ENCODE measurements at places on chromosomes 6 and 20.

DNA sequence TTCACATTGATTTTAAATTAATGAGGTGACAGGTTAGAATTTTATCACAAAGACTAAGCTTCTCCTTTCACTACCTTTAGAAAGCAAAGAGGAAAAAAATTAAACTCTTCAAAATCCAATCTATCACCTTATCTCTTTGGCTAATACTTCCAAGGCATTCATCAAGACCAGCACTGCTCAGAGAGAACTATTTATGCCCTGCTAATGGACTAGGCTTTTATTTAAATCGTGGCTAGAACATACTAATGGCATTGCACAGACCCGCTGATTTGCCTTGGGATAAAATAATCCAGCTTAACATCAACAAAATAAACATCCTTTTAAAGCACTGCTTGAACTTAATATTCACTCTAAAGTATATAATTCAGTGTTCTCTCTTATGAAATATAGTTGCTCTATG, 880.4 kb downstream of the HACE1 start:
- no peak for DNase-seq

DNA sequence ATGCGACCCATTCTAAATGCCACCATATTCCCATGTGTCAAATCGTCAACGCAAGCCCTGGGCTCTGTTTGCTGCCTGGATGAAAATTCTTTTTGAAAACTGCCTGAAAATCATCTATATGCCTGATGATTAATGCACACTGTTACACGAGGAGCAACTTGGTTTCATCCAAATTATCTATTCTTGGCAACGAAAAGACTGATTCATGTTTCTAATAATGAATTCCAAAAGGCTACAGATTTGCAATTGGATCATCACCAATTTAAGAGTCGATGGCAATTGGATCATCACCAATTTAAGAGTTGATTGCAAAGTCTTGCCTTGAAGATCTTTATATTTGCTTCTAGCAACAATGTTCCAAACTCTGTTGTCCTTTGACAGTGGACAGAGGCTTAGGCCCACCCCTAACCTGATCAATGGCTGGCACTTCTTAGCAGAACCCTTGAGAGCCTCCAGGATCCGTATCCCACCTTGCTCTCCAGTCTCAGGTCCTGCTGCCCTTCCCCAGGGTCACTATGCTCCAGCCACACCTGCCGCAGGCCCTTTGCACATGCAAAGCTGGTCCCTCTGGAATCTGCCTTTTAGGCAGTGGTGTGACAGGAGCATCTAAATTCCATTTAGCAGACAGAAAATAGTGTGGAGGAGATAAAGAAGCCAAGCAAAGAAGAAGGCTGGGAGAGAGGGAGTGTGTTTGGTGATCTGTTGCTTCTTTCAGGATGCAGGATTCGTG, 460.9 kb upstream of the SULF2 start:
- no peak for DNase-seq

- DNase-seq: no peak
Measured at GRCh38 chr20:56222201-56222600, 26.3 kb upstream of the MC3R start.

DNA sequence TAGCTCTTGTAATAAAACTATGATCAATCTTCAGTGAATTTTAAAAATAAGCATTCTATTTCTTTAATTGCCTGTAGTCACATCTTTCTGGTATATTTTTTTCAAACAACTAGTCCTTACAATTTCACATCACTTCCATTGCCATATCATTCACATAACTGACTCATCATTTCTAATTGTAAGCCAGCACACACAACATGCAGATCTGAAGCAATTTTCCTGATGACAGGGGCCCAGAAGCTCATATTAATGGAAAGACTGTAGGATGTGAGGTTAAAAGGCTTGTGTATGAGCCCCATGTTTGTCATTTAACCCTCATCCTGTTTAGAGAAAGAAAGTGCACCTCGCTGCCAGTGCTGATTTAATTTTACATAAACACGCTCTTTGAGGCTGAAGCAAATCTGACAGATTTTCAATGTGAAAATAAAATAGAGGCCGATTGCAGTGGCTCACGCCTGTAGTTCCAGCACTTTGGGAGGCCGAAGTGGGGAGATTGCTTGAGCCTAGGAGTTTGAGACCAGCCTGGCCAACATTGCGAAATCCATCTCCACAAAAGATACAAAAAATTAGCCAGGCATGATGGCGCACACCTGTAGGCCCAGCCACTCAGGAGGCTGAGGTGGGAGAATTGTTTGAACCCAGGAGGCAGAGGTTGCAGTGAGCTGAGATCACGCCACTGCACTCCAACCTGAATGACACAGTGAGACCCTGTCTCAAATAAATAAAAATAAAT, 40.1 kb upstream of the LTV1 start:
- no peak for DNase-seq

DNA sequence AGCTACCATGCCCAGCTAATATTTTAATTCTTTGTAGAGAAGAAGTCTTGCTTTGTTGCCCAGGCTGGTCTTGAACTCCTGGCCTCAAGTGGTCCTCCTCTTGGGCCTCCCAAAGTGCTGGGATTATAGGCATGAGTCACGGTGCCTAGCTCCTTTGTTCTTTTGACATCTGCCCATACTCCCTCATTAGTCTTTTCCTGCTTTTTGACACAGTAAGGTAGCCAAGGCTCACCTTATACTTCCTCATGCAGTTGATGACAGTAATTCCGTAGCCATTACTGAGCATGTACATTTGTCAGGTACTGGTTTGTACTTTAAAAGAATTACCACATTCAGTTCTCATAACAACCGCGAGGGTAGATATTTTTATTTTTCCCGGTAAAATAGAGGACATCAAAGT, 76.7 kb downstream of the CDYL start:
- DNase-seq: no peak

GRCh38 chr20:62819494-62820174, 2.8 kb downstream of the COL9A3 start:
- DNase-seq: no peak

DNA sequence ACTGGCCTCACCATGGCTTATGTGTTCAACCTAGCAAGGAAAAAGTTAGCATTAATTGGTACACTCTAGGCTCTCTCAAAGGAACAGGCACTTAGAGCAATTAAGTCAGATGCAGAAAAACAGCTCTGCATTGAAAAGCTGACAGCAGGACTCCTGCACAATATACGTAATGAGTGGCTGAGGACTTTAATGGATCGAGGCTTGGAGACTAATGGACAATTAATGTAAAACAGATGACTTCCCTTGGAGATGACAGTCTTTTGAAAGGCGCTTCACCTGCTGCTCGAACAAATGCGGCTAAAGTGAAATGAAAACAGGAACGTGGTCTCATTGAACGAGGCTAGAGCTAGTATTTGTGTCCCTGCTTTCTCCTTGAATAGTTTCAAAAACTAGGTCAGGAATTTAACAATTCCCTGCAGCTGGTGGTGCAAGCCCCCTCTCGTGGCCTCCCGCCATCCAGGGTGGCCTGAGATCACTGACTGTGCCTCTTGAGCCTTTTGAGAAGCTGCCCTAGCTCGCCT, 137.1 kb downstream of the ELOVL4 start:
- DNase-seq: no peak

GRCh38 chr20:43996240-43996930, 81.7 kb downstream of the TOX2 start:
- no peak for DNase-seq

- DNase-seq: no peak
Measured at GRCh38 chr6:46876126-46876525, 45.6 kb downstream of the ADGRF5 start.

DNA sequence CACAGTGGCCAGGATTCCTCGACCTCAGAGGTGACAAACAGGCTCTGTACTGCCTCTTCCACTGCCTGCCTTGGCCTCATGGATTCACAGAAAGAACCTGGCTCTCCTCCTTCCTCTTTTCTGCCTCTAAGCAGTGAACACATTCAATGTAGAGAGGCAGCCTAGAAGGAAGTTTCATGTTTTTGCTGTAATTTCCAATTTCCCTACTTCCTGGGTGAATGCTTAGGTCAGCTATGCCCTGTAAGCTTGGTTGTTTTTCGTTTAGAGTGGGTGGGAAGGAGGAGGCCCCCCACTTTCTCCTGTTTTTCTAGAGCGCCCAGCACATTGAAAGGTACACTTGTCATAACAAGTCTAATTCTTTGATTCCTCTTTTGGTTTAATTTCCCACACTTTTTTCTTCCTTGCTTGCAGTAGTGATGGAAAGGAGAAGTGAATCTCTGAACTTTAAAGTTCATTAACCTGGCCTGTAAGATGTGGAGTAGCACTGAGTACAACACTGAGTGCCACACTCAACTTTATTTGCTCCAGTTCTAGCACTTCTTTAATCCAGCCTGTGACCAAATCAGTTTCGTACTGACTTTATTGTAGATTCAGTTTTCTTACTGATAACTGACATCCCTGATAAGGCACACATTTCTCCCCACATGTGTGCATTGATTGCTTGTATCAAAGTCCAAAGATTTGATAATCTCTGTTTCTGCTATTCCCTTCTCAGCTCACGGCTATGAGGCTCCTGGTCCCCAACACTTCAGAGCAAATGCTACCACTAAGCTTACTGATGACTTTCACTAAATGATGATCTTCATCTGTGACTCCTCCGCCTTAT, 100.0 kb upstream of the MAN1A1 start:
- DNase-seq: no peak

DNA sequence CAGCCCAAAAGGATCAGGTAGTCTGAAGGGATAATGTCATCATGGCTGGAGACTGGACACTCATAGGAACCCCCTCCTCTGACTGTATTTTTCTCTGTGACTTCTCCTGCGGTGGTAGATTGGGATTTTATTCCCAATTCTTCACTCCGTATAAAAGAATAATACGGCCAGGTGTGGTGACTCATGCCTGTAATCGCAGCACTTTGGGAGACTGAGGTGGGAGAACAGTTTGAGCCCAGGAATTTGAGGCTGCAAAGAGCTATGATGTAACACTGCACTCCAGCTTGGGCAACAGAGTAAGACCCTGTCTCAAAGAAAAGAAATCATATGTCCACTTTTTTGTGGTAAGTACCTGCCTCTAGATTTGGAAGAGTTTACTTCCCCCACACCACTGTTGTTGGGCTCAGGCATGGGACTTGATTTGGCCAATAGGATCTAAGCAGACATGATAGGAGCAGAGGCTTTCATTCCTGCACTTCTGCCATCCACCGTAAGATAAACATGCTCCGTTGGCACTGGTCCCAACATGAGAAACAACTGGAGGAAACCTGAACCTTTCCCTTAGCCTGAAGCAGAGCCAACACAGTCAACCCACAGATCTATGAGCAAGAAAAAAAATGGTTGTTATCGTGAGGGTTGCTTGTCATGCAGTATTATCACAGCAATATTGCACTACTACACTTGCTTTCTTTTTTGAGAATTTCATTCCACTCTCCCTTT, 82.0 kb downstream of the JPH2 start:
- DNase-seq: no peak

GRCh38 chr20:15625981-15626380, 947.3 kb downstream of the KIF16B start:
- DNase-seq: no peak

GRCh38 chr20:8421981-8422380, 289.9 kb downstream of the PLCB1 start:
- DNase-seq: no peak

GRCh38 chr20:10568032-10568431, 105.8 kb downstream of the JAG1 start:
- DNase-seq: no peak

- no peak for DNase-seq
Measured at GRCh38 chr6:35557239-35557638, 44.5 kb upstream of the TULP1 start.

DNA sequence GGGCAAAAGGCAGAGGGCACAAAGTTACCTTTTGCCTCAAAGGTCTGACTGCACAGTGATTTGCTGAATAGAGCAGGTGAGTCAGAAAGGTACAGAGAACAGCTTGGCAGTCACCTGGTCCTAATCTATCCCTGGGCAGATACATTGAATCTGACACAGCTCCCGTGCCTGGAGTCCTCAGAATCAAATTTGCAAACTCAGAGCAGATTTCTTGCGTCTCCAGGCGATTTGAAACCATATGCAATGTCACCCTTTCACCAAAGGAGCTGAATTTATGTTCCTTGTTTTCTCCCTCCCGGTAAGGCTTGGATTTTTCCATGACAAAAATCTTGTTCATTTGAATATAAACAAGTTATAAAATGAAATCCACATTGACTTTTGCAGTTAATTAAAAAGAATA, 81.6 kb upstream of the SNAP25 start:
- DNase-seq: no peak

DNA sequence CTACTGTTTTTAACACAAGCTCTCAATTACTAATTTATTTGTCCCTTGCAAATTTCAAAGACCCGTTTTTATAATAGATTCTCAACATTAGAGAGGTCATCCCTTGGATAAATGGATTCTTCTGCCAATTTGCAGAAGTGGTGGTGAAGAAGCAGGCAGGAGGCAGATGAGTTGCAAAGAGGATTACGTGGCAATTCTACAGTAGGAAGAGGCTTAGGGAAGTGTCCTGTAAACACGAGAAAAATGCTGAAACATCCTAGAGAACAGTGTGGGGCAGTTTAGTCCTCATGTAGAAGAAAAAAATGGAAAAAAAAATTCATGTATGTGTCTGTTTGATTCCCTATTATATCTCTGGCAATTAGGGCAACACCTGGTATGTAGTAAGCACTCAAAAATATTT, 87.6 kb downstream of the BMP2 start:
- DNase-seq: no peak

GRCh38 chr6:46059608-46060007, 43.9 kb upstream of the CLIC5 start:
- no peak for DNase-seq

DNA sequence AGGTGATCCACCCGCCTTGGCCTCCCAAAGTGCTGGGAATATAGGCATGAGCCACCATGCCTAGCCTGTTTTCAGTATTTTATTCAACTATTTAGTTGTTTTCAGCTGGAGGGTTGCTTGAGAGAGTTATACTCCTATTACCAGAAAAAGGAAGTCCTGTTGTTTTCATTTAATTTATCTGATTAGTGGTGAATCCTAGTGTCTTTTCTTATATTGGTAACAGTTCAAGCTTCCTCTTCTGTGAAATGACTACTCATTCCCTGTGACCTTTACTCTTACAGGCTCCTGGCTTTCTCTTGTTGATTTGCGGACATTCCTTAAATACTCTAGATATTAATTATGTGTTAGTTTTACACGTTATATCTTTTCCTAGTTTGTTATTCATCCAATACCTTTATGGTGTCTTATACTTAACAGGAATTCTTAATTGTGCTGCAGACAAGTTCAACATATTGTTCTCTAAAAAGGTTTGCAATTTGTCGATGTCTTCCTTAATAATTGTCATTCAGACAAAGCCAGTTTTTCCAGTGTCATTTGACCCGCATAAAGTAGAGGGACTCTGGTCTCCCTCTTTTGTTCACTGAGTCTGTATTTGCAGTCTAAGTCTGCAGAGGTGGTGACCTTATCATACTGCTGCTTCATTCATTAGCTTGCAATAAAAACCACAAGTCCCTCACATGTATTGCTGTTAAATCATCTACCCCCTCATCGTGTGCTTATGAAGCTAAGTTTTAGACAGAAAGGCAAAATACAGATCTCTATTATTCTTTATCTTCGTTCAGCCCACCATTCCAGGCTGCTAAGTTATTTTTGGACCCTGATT, 51.4 kb downstream of the ZBTB9 start:
- no peak for DNase-seq

DNA sequence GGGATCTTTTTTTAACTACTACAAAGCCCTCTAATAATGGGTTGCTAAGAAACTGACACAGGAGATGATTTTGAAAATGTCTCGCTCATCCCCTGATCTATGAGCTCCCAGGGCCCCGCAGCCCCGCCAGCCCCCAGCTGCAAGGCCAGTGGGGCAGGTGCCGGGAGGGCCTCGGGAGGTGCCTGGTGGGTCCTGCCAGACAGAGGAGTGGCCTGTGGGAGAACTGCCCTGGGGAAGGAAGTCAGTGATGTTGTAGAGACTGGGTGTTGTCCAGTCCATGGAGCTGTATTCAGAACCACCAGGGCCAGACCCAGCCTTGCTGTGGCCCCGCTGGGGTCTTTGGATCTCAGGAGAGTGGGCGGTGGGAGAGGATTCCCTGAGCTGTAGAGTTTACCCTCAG, 258.7 kb downstream of the TAF4 start:
- DNase-seq: no peak
